T-helper 17 cell (primary cell): ENCODE measurements at places on chromosomes 1 and 21. TPM values are rescaled to one million over a fixed set of nuclear protein-coding genes. Genes with fewer than 3 reads are reported as not detected.

- no peak overlapping the region for H3K27ac ChIP-seq
- H3K4me1 ChIP-seq: no peaks in the 10 kb centered on the region
- H3K36me3 ChIP-seq: no peaks in the 10 kb centered on the region
- peaks cover 15% of the 10 kb centered on the region for H3K27me3 ChIP-seq
Observed at GRCh38 chr1:98086796-98087441, 166.1 kb upstream of the DPYD start.

- peaks cover 15% of the 10 kb centered on the region for H3K27me3 ChIP-seq
- no peak overlapping the region for H3K4me3 ChIP-seq
Observed at GRCh38 chr1:214446772-214447556, 104.4 kb downstream of the PTPN14 start.

DNA sequence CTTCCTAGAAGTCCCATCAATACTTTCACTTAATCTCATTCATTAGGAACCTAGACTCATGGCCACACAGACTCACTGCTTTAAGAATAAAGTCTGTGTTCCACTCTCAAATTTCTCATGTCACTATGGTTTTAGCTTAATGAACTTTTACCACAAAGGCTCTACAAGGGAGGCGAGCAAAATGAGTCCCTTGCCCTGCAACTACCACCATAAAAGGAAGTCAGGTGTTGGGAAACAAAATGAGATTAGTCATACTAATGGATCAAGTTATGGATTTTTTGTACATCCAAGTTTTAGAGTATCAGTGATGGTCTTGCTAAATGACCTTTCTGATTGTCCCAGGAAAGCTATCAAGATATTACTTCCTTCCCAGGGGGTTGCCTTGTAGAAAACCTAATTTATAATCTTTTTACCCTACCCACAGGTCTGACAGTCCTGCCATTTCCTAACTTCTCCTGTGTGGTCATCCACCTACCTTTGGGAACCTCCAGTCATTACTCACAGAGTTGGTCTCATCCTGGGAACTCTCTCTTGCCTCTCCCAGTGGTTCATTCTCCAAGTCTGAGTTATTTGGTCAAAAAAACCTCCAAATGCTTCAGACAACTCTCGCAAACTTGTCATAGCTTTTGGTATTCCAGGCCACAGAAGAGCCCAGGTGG is 51.8 kb upstream of the SLC16A1 start:
- H3K36me3 ChIP-seq: no peaks in the 10 kb centered on the region
- peaks cover 2% of the 10 kb centered on the region for H3K4me1 ChIP-seq
- no peak for DNase-seq
- no peak overlapping the region for H3K4me3 ChIP-seq
- H3K27ac ChIP-seq: peak overlapping the region; percentile 43
- no peaks in the 10 kb centered on the region for H3K27me3 ChIP-seq

DNA sequence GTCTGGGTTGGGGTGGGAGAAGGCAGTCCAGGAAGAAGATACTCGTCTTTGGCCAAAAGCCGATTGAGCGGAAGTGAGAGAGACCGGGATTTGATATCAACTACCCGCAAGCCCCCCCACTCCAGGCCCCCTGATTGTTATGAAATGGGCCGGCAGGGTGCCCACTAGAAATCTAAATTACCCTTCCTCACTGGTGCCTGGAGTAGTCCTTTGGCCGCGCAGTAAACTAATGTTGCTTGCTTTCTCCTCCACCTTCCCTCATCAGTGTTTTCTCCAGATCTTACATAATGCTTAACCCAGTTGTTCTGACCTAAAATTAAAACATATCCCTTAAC is 119.2 kb upstream of the BARHL2 start:
- peak overlapping the region; percentile 64 for H3K4me3 ChIP-seq
- peaks cover 20% of the 10 kb centered on the region for H3K4me1 ChIP-seq
- peaks cover 3% of the 10 kb centered on the region for H3K36me3 ChIP-seq
- H3K27me3 ChIP-seq: peaks cover 92% of the 10 kb centered on the region

DNA sequence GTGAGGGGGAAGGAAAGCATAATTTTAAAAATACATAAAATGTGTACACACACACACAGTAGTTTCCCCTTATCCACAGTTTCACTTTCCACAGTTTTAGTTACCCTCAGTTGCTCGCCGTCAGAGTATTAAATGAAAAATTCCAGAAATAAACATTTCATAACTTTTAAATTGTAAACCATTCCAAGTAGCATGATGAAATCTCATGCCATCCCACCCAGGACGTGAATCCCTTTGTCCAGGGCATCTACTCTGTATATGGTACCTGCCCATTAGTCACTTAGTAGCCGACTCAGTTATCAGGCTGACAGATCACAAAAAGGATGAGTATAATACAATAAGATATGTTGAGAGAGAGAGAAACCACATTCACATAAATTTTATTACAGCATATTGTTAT is 36.2 kb downstream of the EPS15 start:
- H3K4me1 ChIP-seq: peaks cover 8% of the 10 kb centered on the region
- no peak overlapping the region for H3K4me3 ChIP-seq
- no peak for DNase-seq
- peaks cover 6% of the 10 kb centered on the region for H3K36me3 ChIP-seq
- no peaks in the 10 kb centered on the region for H3K27me3 ChIP-seq
- H3K27ac ChIP-seq: no peak overlapping the region

GRCh38 chr1:223622132-223622842 is 43.2 kb downstream of the CAPN8 start:
- H3K4me3 ChIP-seq: no peak overlapping the region
- no peaks in the 10 kb centered on the region for H3K36me3 ChIP-seq
- H3K4me1 ChIP-seq: peaks cover 2% of the 10 kb centered on the region
- H3K27me3 ChIP-seq: no peaks in the 10 kb centered on the region

DNA sequence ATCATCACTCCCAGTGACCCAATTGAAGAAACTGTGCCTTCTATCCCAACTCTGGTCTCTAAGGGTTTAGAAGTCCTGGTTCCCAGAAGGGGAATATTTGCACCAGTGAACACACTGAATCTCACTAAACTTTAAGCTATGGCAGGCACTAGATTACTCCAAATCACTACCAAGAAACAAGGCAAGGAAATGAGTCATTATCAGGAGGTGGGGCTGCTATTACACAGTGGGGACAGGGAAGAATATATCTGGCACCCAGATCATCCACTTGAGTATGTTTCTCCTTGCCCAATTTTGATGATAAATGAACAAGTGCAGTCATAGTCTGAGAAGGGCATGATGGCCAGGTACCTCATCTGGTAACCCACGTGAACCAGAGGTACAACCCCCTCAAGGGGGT is 7.0 kb downstream of the MRPL9 start:
- peaks cover 5% of the 10 kb centered on the region for H3K27me3 ChIP-seq
- H3K4me3 ChIP-seq: no peak overlapping the region
- H3K27ac ChIP-seq: no peak overlapping the region
- no peaks in the 10 kb centered on the region for H3K36me3 ChIP-seq

- H3K4me1 ChIP-seq: peaks cover 2% of the 10 kb centered on the region
- H3K4me3 ChIP-seq: no peak overlapping the region
- peaks cover 29% of the 10 kb centered on the region for H3K27me3 ChIP-seq
- peak overlapping the region; percentile 16 for H3K27ac ChIP-seq
- no peak for DNase-seq
- H3K36me3 ChIP-seq: no peaks in the 10 kb centered on the region
Observed at GRCh38 chr1:152870831-152871730, 7.0 kb upstream of the SMCP start.

DNA sequence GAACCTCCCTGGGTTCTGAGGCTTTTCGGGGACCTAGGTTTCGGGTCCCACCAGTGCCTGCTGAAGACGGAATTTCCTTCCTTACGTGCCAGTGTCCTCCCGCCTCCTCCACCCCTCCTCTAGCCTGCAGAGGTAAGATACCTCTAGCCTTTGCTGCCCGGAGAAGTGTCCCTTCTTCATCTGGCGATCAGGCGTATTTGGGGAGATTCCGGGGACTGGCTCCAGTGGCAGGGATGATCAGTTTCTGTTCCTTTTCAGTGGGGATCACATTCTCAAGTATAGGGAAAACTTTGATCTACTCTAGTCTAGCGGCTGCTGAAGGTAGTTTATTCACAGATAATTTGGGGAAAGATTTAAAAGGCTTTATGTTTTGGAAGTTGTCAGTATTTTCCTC is 674 bp downstream of the CEP350 start:
- peak overlapping the region; percentile 94 for H3K4me3 ChIP-seq
- no peaks in the 10 kb centered on the region for H3K36me3 ChIP-seq
- H3K27ac ChIP-seq: peak overlapping the region; percentile 97
- peaks cover 40% of the 10 kb centered on the region for H3K4me1 ChIP-seq

- no peaks in the 10 kb centered on the region for H3K27me3 ChIP-seq
- H3K4me1 ChIP-seq: peaks cover 9% of the 10 kb centered on the region
- H3K36me3 ChIP-seq: no peaks in the 10 kb centered on the region
- no peak overlapping the region for H3K27ac ChIP-seq
- DNase-seq: no peak
Observed at GRCh38 chr1:54172614-54173599, 20.1 kb upstream of the CDCP2 start.

DNA sequence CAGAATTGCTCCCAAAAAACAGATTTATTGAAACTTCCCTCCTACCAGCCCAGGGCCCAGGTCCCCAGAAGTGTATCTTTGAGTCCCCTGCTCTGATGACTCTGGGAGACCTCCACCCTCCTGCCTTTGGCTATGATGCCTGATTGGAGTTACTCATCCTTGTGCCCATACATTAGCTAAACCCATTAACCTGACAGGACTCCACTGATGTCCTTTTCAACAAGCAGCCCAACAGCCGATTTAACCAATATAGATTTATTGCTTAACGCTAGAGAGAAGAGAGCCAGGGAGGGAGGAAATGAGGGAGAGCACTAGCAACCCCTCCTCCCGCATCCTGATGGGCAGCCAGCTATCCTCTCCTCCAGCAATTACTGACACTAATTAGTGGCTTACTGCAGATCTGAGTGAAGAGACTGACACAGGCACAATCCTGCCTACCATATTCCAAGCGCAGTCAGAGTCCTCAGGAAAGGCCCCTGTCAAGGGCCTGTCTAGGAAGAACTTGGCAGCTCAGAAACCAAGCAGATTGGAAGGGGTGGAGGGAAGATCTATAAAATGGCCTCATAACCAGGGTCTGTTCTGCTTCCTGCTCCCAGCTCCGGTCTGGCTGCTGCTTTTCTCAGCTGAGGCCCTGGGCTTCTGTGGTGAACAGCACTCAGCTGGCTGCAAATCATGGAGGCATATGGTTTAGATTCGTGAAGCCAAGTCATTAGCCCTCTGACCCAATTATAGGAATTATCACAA is 484.5 kb upstream of the DAB1 start:
- no peak overlapping the region for H3K27ac ChIP-seq
- H3K27me3 ChIP-seq: peaks cover 6% of the 10 kb centered on the region
- DNase-seq: no peak
- H3K4me1 ChIP-seq: no peaks in the 10 kb centered on the region
- H3K4me3 ChIP-seq: no peak overlapping the region

GRCh38 chr21:28025111-28025510 is 967.6 kb downstream of the LTN1 start:
- DNase-seq: no peak
- H3K27ac ChIP-seq: no peak overlapping the region
- H3K4me1 ChIP-seq: no peaks in the 10 kb centered on the region

- no peak overlapping the region for H3K27ac ChIP-seq
- H3K4me1 ChIP-seq: peaks cover 13% of the 10 kb centered on the region
- no peak for DNase-seq
- H3K4me3 ChIP-seq: no peak overlapping the region
- H3K27me3 ChIP-seq: peaks cover 80% of the 10 kb centered on the region
Observed at GRCh38 chr1:203128716-203129500, 1.4 kb downstream of the ADORA1 start.

DNA sequence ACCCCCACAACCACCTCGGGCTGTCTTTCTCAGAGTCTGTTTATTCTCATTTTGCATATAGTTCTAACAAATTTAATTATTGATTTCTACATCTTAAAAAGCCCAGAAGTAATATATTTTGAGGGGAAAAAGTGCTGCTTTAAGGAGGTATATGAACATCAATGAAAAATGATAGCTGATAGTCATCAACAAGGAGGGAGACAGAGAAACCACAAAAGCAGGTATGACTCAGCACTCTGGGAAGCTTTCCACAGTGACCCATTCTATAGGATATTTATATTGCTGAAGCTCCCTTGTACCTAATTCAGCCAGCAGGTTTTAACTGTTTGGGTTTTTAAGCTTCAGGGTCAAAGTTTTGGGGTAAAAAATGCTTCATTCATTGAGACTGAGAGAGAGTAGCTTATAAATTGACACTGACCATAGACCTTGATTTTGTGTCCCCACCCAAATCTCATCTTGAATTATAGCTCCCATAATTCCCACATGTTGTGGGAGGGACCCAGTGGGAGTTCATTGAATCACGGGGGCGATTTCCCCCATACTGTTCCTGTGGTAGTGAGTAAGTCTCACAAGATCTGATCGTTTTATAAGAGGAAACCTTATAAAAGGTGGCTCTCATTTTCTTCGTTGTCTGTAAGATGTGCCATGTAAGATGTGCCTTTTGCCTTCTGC is 27.4 kb downstream of the VANGL1 start:
- no peaks in the 10 kb centered on the region for H3K27me3 ChIP-seq
- peaks cover 2% of the 10 kb centered on the region for H3K36me3 ChIP-seq
- H3K27ac ChIP-seq: peak overlapping the region; percentile 17
- DNase-seq: no peak
- no peak overlapping the region for H3K4me3 ChIP-seq

The PODN gene
- not detected for total RNA-seq

The SELENBP1 gene
- total RNA-seq: not detected

The TMEM59 gene
- 160 TPM for total RNA-seq

The SYCP1 gene
- not detected for total RNA-seq

The NUDT4B gene
- total RNA-seq: not detected
